ENCODE measurements at places on chromosomes 2 and 18.

GRCh38 chr2:134104754-134105153, 149.1 kb upstream of the MGAT5 start:
- DNase-seq = no peak

- DNase-seq = no peak
These were observed 68.4 kb downstream of the KIAA2012 start for GRCh38 chr2:202141329-202141947.

GRCh38 chr2:234514873-234515638, 18.2 kb upstream of the ARL4C start:
- DNase-seq = no peak

DNA sequence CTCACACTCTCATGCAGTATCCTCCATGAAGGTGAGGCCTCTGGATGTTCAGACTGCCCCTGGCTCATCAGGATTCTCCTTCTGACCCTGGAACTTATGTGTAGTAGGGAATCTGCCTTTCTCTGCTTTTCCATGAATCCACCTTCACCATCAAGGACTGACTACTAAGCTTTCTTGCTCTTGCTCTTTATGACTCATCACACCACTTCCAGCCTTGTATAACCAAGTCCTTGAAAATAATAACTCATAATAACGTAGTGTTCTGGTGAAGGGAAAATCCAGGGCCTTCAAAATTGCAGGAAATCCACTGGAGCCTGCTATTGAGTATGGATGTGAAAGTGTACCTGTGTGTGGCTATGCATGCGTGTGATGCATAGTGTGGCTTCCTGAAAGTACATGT, 11.3 kb upstream of the KCNS3 start:
- DNase-seq = no peak

DNA sequence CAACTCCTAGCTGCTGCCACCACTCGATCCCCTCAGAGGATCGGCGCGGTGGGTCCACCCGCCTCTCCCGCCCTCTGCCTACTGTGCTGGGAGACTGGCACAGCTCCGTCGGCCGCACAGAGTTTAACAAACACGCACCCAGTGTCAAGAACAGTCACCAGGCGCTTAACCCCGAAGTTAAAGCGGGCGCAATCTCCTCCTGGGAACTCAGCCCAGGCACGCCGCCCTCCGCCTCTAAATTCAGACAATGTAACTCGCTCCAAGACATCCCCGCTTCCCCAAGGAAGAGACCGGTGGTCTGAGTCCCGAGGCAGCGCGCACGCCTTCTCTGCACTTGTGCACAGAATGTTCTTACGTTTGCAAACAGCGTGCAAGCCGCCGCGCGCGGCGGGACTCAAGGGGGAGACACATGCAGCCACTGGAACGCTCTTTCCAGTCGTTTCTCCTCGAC, 533 bp downstream of the CXCR4 start:
- DNase-seq = no peak

DNA sequence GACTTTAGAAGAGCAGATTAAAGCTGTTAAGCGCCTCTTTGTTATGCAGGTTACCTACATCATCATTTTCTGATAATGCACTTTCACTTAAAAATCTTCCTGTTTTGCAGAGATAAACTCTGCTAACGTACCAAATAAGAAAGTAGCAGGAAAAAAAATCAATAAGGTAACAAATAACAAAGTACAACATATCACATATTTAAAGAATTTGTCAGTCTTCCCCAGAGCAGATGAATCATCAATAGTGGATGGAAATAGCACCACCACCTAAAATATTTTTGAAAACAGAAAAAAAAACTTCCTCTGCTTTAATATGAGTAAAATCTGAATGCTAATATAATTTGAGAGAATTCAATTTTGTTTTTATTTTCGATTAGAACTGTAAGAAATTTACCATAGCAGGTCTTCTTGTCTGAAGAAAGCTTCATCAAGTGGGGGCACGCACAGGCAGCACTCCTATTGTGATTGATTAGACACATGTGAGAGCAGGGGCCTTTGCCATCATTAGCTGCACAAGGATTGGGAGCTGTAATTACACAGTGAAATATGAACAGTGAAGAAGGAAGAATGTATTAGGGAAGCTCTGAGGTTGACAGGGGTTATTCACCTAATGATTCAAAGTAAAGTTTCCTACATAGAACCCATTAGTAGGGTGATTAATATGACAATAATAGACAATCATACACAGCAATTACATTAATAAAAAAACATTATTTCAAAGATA, 1279.4 kb downstream of the LRP1B start:
- no peak for DNase-seq

GRCh38 chr2:180203972-180204371, 196.9 kb upstream of the CWC22 start:
- no peak for DNase-seq

- DNase-seq = no peak
These were observed 141.1 kb downstream of the IRS1 start for GRCh38 chr2:226658555-226658954.

GRCh38 chr18:37006742-37007141, 177.8 kb downstream of the KIAA1328 start:
- DNase-seq = no peak

DNA sequence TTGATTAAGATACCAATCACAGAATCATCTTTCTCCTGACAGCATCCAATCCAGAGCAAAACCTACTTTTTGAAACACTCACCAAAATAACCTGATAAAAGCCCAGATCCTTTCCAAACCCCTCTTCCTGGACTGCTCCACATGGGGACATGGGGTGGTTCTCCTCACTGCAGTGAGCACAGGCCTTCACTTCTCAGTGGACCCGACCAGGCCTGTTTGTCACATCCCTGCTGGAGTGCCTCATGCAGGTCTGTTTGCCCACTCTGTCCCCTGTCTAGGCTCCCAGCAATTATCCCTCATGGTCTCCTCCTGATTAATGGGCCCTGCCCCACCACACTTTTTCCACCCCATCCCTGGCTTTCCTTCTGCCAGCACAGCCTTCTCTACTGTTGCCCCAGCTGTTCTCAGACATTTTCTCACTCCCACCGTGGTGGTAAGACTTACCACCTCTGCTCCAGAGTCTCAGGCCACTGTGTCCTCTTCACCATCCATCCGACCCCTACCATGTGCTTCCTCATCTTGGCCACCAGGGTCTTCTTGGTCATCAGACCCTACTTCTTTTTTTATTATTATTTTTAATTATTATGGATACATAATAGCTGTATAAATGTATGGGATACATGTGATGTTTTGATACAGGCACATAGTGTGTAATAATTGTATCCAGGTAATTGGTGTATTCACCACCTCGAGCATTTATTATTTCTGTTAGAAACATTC, 21.1 kb downstream of the MRPL30 start:
- no peak for DNase-seq

DNA sequence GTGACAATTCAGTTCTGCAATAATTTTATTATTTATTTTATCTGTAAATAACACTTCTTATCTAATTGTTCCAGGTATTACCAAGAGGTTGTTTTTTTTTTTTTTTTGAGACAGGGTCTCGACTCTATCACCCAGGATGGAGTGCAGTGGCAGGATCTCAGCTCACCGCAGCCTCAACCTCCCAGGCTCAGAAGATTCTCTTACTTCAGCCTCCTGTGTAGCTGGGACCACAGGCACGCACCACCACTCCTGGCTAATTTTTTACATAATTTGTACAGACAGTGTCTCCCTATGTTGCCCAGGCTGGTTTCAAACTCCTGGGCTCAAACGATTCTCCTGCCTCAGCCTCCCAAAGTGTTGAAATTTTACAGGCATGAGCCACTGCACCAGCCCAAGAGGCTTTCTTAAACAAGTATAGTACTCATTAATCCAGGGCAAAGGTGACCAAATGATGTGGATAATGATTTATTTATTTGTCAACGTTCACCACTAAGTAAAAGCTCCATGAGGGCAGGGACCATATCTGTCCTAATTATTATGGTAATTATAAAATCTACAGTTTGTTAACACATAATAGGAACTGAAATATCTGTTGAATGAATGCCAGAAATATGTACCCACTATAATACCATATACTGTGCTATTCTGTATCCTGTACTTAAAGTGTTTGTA, 12.0 kb downstream of the STK17B start:
- DNase-seq = no peak

GRCh38 chr18:41617647-41618046, 337.4 kb upstream of the PIK3C3 start:
- no peak for DNase-seq

GRCh38 chr18:44520981-44521667, 159.6 kb upstream of the SETBP1 start:
- DNase-seq = no peak

DNA sequence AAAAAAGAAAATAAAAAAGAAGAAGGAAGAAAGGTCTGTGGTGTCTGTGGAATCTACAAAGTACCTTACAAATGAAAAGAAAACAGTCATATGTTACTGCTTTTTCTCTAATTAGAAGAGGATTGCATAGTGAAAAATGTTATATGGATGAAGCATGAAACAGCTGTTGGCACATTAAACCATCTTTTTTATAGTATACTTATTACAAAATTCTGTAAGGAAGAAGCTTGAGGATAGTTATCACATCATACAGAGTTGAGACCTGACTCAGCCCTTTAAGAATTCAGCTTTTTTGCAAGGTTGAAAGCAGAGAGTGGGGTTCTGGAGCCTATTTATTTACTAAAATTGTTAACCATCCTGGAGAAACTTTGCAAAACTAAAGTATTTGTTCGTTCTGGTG, 222.7 kb downstream of the PHLPP1 start:
- no peak for DNase-seq

DNA sequence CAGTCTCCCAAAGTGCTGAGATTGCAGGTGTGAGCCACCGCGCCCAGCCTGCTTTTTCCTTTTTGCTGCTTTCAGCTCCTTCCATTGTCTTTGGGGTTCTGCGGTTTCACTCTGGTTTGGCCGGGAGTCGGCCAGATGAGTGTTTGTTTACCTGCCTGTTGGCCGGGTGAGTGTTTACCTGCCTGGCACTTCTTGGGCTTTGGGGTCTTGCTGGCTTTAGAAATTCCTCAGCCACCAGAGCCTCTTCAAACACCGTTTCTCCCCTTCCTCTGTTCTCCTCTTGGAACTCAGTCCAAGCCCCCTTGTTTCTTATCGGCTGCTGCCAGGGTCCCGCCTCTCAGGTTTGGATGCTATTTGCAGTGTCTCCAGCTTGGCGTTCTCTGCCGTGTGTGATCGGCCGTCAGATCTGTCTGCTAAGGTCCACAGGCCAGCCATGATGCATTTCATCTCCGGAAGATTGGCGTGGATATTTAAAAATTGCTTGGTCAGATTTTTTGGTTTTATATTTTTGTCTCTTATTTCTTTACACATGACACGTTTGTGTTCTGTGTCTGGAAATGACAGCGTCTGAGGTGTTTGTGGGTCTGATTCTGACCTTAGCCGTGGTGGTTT, 14.2 kb upstream of the GAL3ST2 start:
- DNase-seq = no peak

DNA sequence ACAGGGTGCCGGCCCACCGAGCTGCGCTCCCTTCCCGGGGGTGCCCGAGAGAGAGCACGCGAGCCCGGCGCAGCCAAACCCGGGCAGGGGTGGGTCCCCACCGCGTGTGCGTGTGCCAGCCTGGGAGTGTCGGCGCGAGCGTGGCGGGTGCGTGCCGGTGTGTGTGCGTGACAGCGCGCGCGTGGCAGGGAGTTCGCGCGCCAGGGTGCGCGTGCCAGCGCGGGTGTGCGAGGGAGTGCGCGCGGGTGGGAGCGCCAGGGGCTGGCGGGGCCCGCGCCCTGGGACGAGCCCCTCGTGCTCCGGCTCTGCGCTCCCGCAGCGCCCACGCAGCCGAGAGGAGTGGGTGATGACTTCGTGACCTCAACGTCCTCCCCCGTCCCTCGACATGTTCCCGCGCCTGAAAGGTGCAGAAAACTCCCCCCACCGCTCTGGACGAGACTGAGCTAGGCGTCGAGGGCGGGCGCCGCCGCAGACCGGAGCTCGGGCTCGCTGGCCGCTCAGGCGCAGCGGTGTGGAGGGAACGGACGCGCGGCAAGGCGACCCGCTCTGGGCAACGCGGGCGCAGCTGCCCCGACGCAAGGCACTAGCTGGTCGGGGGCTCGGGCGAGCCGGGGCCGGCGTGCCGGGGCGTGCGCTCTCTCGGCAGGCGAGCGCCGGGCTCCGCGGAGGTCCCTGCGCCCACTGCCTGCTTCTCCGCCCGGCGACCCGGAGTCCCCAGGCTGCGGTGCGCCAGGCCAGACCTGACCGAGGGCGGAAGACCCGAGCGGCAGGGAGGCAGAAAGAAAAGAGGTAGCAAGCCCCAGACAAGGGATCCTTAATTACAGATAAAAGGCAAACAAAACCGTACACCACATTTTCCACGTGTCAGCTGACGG, 582.8 kb downstream of the ZEB2 start:
- peak; percentile 25 for DNase-seq

DNA sequence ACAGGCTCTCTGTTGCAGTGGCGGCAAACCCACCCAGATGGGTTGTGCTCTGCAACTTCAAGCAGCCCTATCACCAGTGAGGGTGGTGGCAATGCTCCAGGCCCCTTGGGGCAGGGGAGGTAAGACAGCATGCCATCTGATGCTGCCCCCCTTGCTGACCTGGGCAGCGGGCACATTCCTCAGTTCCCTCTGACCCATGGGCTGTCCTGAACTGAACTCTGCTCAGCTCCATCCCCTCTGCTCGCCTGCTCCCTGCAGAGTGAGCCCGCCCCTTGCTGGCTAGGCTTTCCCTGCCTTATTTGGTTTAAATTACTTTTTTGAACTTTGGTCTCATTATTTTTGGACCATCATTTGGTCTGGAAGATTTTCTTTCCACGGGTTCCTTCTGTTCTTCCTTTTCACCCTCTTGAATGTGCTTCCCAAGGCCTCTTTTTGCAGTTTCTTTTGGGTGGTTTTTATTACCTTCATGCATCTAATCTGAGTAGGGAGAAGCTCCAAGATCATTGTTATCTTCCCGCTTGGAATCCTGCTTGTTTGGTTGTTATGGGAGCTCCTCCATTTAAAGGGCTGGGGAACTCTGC, 565.4 kb downstream of the TNS1 start:
- no peak for DNase-seq

- no peak for DNase-seq
These were observed 209.7 kb upstream of the COPS8 start for GRCh38 chr2:236875906-236876505.

DNA sequence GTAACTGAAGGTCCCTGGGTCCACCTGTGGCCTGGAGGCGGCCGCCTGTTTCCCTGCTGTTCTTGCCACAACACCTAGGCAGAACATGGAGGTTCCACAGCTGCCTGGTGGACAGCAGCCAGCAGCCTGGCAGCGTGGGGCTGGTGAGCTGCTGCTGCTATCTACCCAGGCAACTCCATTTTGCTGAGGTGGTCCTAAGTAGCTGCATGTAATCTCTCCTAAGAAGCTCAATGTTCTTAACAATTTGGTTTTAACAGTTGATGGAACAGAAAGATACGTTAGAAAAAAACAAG, 66.7 kb downstream of the NDUFA10 start:
- DNase-seq = no peak

DNA sequence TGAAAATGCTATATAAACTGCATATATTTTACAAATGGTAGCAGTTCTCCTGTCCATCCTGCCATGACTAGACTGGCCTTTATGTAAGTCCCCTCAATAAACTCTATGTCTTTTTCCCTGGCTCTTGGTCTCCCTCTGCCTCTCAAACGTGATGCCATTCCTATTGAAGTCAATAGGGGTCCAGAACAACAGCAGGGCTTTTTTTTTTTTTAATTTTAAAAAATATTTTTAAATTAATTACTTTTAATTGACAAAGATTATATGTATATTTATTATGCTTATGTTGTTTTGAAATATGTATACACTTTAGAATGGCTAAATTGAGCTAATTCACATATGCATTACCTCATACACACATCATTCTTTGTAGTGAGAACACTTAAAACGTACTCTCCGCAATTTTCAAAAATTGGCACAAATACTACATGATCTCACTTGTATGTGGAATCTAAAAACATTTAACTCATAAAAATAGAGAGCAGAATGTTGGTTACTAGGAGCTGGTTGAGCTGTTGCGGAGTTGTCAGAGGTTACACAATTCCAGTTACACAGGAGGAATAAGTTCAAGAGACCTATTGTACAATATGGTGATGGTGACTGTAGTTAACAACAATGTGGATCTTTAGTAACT, 123.1 kb downstream of the LRRTM4 start:
- no peak for DNase-seq

All from stimulated activated CD8-positive, alpha-beta memory T cell treated with anti-CD3 and anti-CD28 coated beads, Interleukin-15, amount 100 ng/mL, for 4 hours (primary cell).